Heart left ventricle (tissue), 16 donors: ENCODE measurements at places on chromosomes 5 and 9. TPM values are rescaled to one million over a fixed set of nuclear protein-coding genes. Genes with fewer than 3 reads are reported as not detected.

Gene LCN12
- total RNA-seq = 15.0 TPM

Gene SLC6A18
- total RNA-seq = not detected

Gene MARVELD2
- total RNA-seq = 3.8 TPM

Gene GARIN3
- total RNA-seq = not detected

Gene NEURL1B
- total RNA-seq = 22.0 TPM

Gene DOCK8
- 13.9 TPM for total RNA-seq

Gene STPG3
- total RNA-seq = not detected
